ENCODE measurements at places on chromosomes 7 and 10. TPM values are rescaled to one million over a fixed set of nuclear protein-coding genes. Genes with fewer than 3 reads are reported as not detected.

PBLD gene
- 4.2 TPM for total RNA-seq

TLX1 gene
- total RNA-seq, result not detected

KLF14 gene
- 0.89 TPM for total RNA-seq

TAS2R41 gene
- total RNA-seq, result not detected

JCAD gene
- total RNA-seq, result 17.2 TPM

LIPK gene
- 10.6 TPM for total RNA-seq

PRTFDC1 gene
- total RNA-seq, result 11.7 TPM

CUTC gene
- 16.3 TPM for total RNA-seq

DNA sequence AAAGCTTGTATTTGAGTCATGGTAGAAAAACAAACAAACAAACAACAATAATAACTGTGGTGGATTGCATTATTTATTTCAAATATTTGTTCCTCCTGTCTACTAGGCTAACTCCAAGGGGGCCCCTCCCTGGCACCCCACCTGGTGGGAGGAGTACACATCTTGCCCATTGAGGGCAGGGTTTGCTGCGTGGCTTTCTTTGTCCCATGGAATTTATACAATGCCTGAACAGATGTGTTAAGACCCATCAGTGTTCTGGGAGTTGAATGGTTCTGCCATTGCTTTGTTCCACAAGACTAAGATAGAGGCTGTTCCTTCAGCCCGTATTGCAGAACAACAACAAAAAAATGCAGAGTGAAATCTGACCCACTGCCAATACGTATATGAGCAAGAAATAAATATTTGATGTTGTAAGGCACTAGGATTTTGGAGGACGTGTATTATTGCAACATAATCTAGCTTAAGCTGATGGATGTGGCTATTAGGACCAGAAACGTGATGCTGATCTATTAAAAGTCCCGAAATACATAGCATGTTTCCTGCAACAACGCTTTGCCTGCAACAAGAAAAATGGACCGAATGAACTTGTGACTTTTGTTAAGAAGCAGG lies 119.1 kb upstream of the JCAD start:
- peak; percentile 34 for DNase-seq

- DNase-seq, result no peak
Observed at GRCh38 chr10:51897560-51897959, 198.2 kb upstream of the CSTF2T start.

DNA sequence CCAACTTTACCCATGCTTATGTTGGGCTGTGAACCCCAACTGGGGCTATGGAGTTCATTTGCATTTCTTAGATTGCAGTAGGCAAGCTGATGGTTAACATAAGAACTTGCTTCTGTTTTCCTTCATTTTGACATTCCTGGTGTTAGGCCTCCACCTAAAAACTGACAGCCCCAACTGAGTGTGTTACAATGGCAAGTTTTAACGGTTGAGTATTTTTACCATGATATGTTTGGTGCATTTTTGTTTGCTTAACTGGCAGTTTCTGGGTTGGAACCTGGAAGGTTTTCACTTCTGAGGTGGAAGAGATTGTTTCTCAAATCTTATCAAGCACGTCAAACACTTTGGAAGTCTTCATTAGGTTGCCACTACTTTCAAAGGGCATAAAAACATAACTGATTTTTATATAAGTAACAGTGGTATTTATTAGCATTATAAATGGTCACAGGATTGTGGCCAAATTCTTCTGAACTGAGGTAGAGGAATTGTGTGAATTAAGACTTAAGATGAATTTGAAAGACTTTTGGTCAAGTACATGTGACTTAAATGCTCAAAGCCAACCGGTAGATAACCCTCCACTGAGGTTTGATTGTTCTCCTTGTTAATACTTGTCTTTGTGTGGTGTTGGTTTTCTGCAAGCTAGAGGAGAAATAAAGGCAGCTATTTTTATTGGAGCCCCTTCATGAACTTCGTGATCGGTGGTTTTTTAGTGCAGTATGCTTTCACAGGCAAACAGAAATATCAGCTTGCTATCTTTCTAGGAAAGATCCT lies 2.8 kb downstream of the BMI1 start:
- DNase-seq, result no peak

- DNase-seq, result no peak
Observed at GRCh38 chr7:151255390-151255789, 6.9 kb upstream of the SMARCD3 start.

DNA sequence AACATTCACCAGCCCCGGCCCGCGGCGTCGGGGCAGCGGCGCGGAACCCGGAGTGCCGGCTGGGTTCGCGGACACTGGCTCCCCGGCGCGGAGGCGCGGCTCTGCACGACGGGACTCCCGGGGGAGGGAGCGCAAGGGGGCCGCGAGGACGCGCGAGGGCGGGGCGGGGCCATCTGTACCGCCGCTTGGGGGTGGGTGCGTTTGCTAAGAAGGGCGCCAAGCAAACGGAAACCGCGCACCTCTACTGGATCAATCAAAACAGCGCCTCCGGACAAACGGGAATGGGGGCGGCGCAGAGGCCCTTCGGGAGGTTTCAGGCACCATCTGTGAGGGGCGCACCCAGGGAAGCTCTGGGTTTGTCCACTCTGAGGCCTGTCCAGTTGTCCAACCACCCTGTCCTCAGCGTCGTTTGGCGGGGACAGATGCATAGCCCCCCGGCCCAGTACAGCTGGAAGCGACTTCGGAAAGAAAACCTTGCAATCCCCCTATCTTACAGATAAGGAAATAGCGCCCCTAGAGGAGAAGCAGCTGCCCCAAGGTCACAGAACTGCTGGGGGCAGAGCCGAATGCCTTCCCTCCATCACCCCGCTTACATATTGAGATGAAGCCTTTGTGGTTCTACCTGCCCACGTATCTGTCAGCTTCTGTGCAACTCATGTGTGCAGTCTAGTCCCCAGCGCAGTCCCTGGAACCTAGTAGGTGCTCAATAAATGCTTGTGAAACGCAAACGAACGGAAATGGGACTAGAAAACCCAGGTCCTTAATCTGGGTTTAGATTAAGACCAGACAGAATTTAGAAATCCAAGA lies 10.7 kb upstream of the SLIT1 start:
- no peak for DNase-seq

GRCh38 chr7:157008206-157009169 lies 2.0 kb downstream of the MNX1 start:
- DNase-seq, result no peak

GRCh38 chr7:23410446-23411183 lies 59.7 kb downstream of the IGF2BP3 start:
- DNase-seq, result no peak

- DNase-seq, result no peak
Observed at GRCh38 chr7:104480529-104480928, 152.1 kb downstream of the LHFPL3 start.

DNA sequence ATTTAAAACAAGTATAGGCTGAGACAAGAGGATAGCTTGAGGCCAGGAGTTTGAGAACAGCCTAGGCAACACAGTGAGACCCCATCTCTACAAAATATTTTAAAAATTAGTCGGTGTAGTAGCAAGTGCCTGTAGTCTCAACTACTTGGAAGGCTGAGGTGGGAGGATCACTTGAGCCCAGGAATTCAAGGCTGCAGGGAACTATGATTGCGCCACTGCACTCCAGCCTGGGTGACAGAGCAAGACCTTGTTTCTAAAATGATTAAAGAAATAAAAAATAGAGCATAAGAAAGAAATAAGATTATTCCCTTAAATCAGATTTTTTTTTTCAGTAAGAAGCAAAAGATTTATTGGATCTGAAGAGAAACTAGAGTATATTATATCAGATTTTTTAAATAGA lies 11.7 kb downstream of the LRRC20 start:
- DNase-seq, result no peak

DNA sequence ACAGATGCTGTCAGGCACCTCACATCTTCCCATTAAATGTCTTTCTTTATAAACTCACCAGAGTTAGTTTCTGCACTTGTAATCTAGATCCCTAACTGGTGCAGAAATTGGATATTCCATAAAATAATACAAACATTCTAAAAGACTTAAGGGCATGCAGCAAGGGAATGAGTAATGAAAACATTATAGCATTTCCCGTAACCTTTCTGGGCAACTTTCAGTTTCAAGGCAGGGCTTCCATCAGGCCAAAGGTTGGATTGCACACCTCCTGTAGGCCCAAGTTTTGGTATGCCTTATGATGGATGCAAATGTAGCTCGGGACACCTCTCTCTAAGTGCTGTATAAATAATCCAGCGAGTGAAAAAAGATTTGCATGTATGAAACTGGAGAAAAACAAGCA lies 129.9 kb upstream of the LYZL2 start:
- DNase-seq, result no peak

GRCh38 chr10:47364911-47365310 lies 16.7 kb downstream of the RBP3 start:
- no peak for DNase-seq

- no peak for DNase-seq
Observed at GRCh38 chr7:16204953-16205352, 216.4 kb downstream of the CRPPA start.

DNA sequence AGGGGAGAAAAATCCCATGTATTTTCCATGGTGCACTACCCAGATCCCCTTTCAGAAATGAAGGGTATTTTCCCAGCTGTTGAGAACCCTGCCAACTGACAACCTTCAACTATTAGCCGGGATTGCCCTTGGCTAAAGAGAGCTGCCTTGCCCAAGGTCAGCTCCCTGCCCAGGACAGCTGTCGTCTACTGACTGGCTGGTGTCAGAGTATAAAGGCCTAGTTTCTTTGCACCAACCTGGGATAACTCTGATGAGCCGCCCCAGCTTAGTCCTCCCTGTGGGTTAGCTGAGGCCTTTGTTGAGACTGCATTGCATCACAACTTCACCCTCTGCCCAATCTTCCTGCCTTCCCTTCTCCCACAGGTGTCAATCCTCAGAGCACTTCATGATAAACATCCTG lies 147.2 kb upstream of the RHEB start:
- DNase-seq, result no peak

DNA sequence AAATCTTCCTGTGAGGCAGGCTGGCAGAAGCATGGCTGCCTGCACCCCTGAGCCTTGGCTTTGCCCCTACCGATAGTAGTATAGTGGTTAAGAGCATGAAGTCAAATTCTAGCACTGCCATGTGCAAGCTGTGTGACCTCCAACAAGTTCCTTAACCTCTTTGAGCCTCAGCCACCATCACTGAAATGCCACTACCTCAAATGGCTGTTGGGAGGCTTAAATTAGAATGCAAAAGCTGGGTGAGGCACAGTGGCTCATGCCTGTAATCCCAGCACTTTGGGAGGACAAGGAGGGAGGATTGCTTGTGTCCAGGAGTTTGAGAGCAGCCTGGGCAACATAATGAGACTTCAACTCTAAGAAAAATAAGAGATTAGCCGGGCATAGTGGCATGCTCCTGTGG lies 8.4 kb downstream of the SFRP5 start:
- DNase-seq, result no peak
